ENCODE measurements at places on chromosomes 6 and 20.

DNA sequence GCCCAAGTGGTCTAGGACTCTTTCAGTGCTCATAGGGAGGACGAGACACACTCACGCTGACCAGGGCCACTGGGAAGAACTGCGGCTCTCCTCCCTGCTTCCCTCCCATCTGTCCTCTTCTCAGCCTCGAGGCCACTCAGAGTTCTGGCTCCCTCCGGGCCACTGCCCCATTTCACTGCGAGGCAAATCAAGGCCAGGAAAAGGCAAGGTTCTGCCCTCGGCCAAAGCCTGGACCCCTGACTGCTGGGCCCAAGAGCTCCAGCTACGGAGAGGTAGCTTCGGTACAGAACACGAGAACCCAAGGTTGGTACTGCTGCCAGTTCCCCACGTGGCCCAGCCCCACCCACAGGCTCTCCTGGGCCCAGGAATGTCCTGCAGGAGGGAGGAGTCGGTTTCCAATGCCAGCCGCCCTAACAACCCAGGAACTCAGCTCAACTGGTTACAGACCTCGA lies 14.7 kb downstream of the PI16 start:
- no peak for DNase-seq

DNA sequence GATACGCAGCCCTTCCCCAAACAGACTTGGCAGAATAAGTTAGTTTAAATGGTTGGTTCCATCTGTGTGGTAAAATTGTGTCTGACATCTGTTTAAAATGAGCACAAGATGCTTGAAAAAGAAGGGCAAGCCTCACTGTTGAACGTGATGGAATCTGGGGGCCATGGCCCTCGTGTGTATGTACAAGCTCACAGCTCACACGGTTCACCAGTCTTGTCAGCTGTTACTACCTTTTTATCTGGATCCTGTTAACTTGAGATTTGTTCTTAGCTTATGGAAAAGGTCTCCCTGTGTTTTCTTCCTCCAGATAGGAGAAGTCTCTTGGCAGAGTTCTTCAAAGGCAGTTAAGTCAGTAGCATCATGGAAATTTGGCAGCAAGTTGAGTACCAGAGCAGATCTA lies 270.6 kb downstream of the KHDC1L start:
- no peak for DNase-seq

DNA sequence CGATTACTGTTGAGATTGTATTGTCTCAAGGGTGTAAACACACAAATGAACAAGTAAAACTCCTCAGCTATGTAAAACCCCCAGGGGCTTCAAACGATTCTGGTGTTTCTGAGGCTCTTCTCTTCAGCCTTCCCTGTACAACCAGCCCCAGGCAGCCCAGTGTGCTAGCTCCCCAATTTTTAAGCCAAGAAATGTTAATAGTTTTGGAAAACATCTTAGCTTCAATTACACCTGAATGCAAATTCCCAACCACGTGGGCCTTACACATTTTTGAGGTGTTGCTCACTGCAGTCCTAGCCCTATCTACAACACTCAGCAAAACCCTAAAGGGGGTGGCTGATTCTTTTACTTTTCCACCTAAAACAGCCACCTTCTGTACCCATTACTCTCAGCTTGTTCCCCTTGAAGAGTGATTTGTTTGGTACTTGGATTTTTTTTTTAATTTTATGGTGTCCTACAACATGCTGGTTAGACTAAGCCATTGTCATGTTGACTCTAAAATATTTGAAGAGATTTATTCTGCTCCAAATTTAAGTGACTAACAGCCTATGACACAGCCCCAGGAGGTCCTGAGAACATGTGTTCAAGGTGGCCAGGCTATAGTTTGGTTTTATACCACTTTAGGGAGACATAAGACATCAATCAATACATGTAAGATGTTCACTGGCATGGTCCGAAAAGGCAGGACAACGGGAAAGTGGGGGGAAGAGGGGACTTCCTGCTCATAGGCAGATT lies 48.7 kb downstream of the ADAT2 start:
- no peak for DNase-seq

- DNase-seq: no peak
These were observed 111.0 kb downstream of the PFDN4 start for GRCh38 chr20:54318892-54319291.

GRCh38 chr20:37297066-37297736 lies 7.7 kb downstream of the MANBAL start:
- no peak for DNase-seq

DNA sequence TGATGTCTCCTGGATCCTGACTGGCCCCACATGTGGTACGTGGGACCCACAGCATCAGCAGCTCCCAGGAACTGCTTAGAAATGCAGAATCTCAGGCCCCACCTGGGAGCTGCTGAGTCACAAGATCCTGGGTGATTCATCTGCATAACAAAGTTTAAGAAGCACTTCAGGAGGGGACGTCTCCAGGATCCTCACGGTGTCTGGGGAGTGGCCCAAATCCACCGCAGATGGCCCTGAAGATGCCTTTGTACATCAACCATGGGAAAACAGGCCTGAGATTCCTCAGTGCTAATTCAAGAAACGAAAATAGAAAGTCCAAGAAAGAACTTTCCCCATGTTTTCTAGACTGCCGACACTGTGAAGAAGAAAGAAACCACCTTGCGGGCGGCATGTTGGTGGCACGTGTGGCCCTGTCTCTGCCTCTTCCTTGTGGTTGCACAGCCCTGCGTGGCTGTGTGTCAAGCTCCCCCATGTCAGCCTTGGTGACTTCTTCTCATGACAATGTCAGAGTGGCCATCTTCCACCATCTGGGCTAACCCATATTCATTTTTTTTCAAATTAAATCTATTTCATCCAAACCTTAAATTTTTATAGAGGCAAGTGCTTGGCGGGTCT lies 26.1 kb downstream of the RRBP1 start:
- no peak for DNase-seq

GRCh38 chr6:82138075-82138791 lies 109.3 kb downstream of the IBTK start:
- no peak for DNase-seq

GRCh38 chr20:6699921-6700562 lies 67.4 kb upstream of the BMP2 start:
- DNase-seq: no peak

DNA sequence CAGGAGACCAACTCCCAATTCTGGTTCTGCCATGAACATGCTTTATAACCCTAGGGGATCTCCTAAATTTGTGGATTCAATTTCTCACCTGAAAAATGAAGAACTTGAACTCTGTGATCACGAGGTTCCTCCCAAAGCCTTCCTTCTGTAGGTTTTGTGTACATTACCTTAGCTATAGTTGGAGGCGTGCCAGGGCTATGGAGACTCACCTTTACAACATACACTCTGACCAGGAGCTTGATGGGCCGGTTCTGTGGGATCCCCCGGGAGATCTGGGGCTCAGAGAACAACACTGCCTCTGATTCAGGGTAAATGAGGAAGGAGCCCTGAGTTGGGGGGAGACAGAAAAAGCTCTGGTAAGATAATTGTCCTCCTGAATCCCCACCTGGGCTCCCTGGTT lies 34.1 kb downstream of the ERGIC3 start:
- DNase-seq: no peak

GRCh38 chr20:42399802-42400201 lies 781.6 kb upstream of the CHD6 start:
- no peak for DNase-seq

DNA sequence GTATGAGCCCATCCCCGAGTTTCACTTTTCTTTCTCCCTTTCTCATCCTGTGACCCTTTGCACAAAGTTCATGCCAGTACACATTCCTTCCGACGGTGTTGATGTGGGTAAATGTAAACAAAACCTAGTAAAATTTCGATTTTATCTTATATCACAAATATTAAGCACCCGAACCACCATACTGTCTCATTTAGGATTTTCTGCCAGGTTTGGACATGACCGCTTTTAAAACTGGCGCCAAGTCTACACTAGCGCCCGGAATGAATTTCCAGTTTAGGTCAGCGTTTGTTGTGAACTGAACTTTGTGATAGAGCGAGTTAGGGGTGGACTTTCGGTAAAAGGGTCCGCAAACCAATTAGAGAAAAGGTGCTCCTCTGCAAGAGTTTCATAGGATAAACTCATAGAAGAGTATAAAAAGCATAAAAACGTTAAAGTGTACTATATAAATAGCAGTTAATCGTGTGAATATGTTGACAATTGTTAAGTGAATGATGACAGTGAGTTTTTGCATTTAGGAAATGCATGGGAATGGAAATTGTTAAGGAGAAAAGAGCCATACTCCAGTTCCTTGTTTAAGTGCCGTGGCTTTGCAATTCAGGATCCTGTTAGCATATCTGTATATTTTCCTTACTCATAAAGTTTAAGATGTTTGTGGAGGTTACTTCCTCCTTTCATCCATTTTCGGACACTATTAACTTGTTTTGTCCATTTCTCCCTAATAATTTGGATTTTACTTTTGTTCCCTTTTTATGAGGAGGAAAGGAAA lies 937 bp downstream of the AKAP7 start:
- no peak for DNase-seq

DNA sequence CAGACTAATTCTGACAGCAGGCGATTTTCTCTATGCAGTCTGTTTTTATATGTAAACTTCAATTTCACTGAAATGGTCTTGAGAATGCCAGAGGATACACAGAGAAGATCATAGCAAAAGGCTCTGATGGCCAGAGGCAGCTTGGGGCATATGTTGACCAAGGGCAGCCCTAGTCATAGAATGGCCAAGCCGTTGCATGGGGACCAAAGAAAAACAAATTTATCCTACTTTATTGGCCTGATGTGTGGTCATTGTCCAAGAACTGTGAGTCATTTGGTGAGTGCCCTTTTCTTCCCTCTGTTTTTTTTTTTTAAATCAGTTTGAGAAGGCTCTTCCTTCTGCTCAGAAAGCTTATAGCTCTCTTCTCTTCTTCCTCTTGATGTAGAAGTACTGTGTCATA lies 5.8 kb downstream of the HDGFL1 start:
- no peak for DNase-seq

DNA sequence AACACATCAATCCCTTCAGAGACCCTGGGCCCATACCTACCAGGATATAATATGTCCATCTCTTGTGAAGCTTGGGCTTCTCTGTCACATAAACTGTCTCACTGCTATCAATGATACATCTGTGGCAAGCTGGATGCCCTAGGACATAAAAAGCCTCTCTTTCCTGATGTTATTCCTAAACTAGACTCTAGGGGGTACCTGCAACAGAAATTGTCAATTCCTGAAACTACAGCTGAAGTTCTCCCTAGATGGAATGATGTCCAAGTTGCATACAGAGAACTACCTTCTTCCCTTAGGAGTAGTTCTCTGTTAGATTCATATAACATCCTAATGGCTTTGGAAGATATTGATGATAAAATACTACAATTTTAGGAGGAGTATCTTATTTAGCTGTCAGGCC lies 35.8 kb downstream of the TBX18 start:
- no peak for DNase-seq

GRCh38 chr6:6328451-6328850 lies 8.0 kb upstream of the F13A1 start:
- no peak for DNase-seq

DNA sequence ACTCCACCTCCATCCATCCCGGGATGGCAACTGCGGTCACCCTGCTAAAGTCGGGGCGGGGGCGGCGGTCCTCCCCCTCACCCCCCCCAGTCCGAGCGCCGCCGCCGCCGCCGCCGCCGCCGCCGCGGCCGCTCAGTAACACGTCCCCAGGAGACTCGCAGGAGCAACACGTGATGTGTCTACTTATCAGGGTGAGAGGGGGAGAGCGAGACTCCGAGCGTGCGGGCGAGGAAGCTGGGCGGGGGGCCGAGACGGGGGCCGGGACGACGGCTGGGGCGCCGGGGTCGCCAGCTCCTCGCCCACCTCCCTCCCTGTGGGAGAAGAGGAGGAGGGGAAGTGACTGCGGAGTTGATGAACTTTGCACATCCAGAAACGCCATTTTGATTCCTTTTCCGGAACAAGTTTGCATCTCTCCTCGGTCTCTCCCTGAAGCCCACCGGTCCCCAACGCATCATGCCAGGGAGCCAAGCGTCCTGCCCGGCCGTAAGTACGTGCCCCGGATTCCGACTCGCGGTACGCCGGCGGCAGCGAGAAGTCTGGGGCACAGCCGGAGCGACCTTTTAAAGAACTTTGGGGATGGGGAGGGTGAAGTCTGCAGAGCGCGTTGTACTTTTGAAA lies at the start of gene RREB1:
Gene RREB1 (plus strand): TSS at position 384 of the 618 bp plus-strand sequence. CDS start 73,951 bp downstream, outside the sequence.
- peak; percentile 65 for DNase-seq

DNA sequence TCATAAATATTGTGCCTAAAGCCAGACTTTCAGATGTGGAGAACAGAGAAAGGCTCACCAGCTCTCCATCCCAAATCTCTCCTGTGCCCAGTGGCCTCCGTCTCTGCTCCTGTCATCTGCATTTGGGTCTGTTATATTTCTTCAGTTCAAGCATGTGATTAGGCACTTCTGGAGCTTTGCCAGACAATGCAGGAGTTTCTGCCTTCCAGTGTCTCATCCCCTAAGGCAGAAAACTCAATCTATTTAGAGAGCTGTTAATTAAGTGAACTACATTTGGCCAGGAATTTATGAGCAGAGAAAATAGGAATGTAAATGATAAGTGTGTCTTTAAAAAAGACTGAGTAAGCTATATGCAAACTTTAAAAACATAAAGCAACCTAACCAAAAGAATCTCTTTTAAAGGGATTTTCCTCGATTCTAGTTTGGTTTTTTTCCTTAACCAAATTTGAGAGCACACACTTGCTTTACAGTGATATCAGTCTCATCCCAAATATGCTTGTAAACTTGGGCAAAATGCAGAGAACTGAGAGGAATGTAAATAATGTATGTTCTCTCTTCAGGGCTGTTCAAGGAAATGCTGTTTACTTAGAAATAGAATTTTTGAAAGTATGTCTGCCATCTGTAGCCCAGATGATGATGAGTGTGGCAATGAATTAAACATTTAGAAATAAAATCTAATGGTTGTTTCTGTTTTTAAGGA lies 113.9 kb downstream of the ELOVL4 start:
- no peak for DNase-seq

- no peak for DNase-seq
These were observed 43.1 kb downstream of the MICA start for GRCh38 chr6:31446481-31446880.

- no peak for DNase-seq
These were observed 17.4 kb upstream of the PRDM13 start for GRCh38 chr6:99589290-99589672.

- DNase-seq: no peak
These were observed 262.3 kb downstream of the TBC1D7 start for GRCh38 chr6:13066050-13066449.

- no peak for DNase-seq
These were observed 25.1 kb upstream of the FBXO30 start for GRCh38 chr6:145839653-145840052.

GRCh38 chr6:46296586-46296985 lies 125.8 kb upstream of the ENPP5 start:
- no peak for DNase-seq

Data from CD4-positive, alpha-beta T cell treated with Interleukin-21 for 1 hour (primary cell).